Stimulated activated CD8-positive, alpha-beta memory T cell treated with anti-CD3 and anti-CD28 coated beads, Interleukin-12 subunit alpha, Interleukin-12 subunit beta, amount 100 ng/mL, for 1 hour (primary cell): ENCODE measurements at places on chromosomes 11 and 22.
A peak's percentile ranks its signal among the peaks of the same experiment; 100 is the strongest.

DNA sequence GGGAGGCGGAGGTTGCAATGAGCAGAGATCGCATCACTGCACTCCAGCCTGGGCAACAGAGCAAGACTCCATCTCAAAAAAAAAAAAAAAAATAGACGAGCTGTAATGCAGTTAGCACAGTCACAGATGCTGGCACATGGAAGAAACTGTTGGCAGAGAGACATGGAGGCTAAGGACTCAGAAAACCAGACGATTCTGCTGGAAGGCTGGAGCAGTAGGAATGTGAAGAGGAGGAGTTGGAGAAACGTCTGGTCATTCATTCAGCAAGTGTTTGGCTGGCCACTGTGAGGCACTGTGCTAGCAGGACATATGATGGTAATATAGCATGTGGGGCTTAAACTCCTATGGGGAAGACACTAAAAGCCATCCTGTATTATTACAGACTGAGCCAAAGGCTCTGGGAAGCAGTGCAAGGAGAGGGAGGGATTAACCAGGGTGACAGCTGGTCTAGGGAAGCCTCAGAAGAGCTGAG, 5.0 kb downstream of the UQCR10 start:
- DNase-seq = no peak

DNA sequence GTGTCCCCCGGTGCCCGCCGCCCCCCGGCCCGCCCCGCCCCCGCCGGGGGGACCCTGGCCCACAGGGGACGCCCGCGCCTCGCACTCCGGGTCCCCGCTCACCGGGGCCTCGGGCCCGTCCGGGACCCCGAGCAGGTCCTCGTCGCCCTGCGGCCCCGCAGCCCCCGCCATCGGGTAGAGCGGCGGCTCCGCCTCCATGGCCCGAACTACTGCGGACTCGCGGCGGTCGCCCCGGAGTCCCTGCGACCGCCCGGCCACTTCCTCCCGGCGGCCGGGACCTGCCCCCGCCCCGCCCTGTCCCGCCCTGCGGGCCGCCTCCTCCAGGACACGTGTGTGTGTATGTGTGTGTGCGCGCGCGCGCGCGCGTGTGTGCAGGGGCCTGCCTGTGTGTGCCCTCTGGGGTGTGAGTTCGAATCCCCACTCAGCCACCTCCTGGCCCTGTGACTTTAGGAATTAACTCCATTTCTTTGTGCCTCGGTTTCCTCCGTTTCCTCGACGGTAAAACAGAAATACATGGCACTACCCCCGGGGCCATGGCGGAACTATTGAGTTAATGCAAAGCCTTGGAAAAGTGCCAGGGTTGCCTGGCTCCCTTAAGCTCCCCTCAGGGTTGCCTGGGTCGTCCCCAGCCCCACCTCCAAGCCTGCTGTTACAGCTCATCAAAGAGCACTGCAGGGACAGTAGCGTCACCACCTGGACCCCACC, at the start of gene UNC93B1:
UNC93B1 (minus strand) TSS at position 252 of the 705 bp plus-strand sequence; CDS start at position 198, 54 bp downstream.
- peak; percentile 60 for DNase-seq

DNA sequence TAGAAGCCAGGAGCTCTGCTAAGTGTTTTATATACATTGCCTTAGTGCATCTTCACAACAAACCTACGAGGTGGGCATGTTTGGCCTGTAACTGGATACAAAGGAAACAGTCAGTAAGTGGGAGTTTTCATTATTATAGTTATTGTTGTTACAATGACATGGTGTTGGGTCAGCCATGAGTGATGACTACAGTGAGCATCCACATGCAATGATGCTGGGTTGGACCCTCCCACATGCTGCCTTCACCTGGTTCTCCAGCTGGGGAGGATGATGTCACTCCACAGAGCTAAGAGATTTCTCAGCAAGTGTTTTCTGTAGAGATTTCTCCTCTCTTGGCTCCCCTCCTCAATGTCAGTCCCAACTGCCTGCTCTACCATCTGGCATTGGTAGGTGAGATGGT, 59.3 kb downstream of the EHF start:
- DNase-seq = no peak

GRCh38 chr11:45382133-45382878, 96.2 kb upstream of the SYT13 start:
- no peak for DNase-seq
